ENCODE measurements at places on chromosomes 12 and 14.

GRCh38 chr14:56647493-56647892 lies 67.9 kb downstream of the TMEM260 start:
- no peak for DNase-seq

GRCh38 chr12:243381-243780 lies 19.3 kb downstream of the SLC6A13 start:
- no peak for DNase-seq

- DNase-seq: no peak
Observed at GRCh38 chr14:51774209-51774608, 86.2 kb upstream of the GNG2 start.

DNA sequence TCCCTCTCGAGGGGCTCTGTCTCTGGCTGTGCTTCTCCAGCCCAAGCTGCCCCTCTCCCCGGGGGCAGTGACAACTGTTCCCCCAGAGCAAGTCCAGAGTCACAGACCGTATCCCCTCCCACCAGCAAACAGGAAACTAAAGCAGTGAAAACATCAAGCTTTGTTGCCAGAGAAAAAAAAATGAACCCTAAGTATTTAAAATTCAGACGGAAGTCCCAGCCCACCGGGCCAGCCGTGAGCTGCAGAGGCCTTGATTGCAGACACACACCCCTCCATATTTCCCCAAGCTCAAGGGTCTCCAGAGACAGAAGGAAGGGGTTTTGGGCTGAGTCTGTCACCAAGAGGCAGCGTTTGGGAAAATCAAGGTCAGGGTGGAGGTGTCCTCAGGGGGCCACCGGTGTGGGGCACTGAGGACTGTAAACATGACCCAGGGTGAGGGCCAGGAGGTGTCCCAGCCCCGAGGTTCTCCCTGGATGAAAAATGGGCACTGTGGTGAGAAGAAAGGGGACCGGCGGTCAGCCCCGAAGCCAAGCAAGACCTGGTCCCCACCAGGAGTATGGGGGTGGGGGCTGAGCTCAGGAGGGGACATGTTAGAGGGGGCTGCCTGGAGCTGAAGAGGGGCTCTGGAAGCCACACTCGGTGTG lies 7.7 kb downstream of the PHETA1 start:
- DNase-seq: no peak

GRCh38 chr14:50744231-50744630 lies 76.1 kb upstream of the SAV1 start:
- DNase-seq: no peak

DNA sequence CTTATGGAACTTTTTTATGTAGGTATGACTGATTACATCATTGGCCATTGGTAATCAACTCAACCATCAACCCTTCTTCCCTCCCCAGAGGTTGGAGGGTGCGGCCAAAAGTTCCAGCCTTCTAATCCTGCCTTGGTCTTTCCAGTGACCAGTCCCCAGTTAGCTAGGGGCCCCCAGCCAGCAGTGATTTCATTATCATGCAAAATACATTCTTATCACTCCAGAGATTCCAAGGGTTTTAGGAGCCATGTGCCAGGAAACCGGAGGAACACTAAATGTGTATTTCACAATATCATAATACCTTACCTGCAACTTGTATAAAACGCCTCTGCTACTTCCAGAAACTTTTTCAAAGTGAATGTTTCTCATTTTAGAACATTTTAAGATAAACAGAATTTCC lies 181.5 kb upstream of the PELI2 start:
- no peak for DNase-seq

GRCh38 chr12:30357766-30358490 lies 337.7 kb downstream of the IPO8 start:
- no peak for DNase-seq

- peak; percentile 77 for DNase-seq
Observed at GRCh38 chr12:120439646-120440247, 1.8 kb downstream of the COX6A1 start.

- DNase-seq: no peak
Observed at GRCh38 chr14:63039866-63040265, 5.4 kb downstream of the KCNH5 start.

DNA sequence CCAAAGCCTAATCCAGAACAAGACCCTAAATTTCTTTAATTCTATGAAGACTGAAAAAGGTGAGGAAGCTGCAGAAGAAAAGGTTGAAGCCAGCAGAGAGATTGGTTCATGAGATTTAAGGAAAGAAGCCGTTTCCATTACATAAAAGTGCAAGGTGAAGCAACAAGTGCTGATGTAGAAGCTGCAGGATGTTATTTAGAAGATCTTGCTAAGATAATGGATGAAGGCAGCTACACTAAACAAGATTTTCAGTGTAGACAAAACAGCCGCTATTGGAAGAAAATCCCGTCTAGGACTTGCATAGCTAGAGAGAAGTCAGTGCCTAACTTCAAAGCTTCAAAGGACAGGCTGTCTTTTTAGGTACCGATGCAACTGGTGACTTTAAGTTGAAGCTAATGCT lies 65.4 kb upstream of the AMIGO2 start:
- no peak for DNase-seq

GRCh38 chr12:108664338-108665258 lies 30.9 kb upstream of the SELPLG start:
- peak; percentile 93 for DNase-seq

- DNase-seq: peak; percentile 34
Observed at GRCh38 chr12:10331642-10332239, 24.1 kb downstream of the KLRD1 start.

DNA sequence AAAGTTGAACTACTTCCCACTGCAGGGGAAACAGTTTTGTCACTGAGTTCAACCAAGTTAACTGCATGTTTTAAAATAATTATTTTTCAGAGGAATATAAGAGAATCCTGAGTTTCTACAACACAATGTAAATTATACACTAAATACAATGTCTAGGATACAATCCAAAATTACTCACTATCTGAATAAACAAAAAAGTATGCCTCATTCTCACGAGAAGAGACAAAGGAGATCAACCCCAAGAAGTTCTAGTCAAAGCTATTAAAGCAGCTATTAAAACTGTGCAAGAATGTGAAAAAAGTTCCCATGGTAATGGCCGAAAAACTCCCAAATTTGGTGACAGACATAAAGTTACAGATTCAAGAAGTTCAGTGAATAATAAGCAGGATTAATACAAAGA lies 8.8 kb upstream of the KCNK13 start:
- no peak for DNase-seq

- DNase-seq: no peak
Observed at GRCh38 chr12:113805673-113806072, 160.5 kb downstream of the RBM19 start.

GRCh38 chr14:63512861-63513260 lies 30.3 kb downstream of the PPP2R5E start:
- no peak for DNase-seq

DNA sequence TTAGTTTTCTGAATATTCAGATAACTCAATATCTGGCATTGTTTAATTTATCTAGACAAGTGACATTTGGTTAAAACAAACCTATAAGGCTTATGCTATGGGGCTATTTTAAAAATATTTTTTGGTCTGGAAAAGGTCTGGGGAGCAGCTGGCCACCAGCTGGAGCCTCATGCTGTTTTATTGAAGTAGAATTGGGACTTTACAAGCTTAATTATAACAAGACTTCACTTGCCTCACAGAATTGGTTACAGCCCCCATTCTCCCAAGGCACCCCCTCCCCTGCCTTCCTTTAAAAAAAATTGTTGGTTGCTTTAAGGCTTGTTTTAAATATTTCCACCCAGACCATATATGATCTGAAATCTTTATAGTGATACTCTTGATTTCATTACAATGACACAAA lies 453.9 kb downstream of the ADAMTS20 start:
- no peak for DNase-seq

DNA sequence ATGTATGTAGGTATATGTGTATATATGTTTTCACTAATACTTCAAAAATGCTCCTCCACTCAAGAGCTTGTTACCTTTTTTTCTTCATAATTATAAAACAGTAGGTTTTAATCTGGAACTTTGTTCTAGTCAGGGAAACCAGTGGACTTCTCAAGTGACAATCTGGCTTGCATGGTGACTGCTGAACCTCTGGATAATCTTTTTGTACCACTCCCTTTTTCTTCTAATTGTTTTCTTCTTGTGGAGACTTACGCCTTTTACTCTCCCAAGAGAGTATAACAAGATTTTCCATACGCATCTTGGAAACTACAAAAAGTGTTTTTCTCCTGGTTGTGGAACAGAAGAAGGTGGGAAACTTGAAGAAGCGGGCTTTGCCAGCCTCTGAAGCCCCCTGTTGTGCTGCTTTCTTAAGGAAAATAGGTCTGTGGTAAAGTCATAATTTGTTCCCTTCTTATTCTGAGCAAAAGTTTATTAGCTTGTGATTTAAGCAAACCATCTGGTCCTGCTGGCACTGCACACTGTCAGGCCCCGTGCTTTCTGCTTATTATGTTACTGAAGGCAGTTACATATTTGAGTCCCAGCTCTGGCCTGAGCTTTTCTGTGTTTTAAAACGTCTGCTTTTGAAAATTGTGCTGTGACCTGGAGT lies 291.8 kb downstream of the ERC1 start:
- DNase-seq: no peak

- no peak for DNase-seq
Observed at GRCh38 chr12:104505095-104505818, 48.5 kb downstream of the CHST11 start.

DNA sequence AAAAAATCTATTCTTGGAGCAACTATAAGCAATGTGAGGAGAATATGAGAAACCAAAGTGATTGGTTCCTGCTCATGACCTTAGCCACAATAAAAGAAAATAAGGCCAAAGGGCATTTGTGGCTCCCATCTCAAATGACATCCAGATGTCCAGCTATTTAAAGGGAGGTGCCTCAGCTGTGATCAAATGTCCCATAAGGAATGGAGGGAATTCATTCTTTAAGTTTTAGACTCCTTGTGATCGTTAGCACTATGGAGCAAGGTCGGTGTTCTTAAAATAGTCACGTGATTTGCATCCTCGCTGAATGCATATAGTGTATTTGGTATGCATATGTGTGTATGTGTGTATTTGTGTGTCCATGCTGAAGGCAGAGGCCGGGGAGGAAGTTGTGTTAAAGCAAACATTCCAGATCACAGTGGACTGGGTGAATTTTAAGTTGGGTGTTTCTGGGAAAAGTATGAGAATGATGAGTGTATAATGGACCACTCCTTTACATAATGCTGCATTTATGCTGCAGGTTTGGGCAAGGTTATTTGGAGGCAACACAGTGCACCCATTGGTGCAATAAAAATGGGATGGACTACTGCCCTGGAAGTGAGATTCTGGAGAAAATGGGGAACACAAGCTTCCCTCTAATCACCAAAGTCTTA lies 5.6 kb upstream of the E2F7 start:
- DNase-seq: no peak

- DNase-seq: no peak
Observed at GRCh38 chr12:16325426-16325825, 22.0 kb upstream of the MGST1 start.

GRCh38 chr12:62834406-62834805 lies 100.5 kb downstream of the PPM1H start:
- no peak for DNase-seq

DNA sequence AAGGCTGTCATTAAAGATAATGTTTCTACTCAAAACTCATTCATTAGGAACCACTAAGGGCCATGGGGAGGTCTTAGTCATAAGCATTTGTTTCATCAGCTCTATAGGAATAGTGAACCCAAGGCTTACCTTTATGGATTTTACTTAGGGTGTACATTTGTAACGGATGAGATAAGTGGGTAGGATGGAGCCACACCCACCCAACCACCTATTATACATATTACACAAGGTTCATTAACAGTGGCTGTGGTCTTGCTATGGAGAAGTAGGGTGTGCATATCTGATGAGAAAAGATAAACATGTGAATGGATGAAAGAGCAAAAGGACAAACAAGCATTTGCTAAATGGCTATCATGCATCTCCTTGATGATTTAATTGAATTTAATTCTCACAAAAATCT lies 39.6 kb upstream of the ITPR2 start:
- no peak for DNase-seq

GRCh38 chr12:119673634-119674033 lies 5.7 kb downstream of the PRKAB1 start:
- DNase-seq: no peak

GRCh38 chr12:96989916-96990315 lies 82.9 kb downstream of the NEDD1 start:
- no peak for DNase-seq

DNA sequence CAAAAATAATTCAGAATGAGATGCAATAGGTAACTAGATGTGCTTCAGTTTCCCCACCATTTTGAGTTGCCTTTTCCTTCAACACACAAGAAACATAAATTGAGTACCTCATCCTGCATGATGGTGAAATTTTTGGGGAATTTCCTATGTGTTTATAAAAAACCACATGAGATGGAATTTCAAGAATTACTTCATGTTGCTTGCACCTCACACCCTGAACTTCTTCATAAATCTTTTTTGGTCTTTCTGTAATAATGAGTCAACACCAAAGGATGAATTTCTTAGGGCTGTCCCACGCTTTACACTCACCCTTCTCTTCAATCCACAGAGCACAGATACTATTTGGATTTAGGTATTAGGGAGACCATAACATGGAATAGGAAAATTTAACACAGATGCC lies 22.6 kb upstream of the LUM start:
- DNase-seq: no peak

DNA sequence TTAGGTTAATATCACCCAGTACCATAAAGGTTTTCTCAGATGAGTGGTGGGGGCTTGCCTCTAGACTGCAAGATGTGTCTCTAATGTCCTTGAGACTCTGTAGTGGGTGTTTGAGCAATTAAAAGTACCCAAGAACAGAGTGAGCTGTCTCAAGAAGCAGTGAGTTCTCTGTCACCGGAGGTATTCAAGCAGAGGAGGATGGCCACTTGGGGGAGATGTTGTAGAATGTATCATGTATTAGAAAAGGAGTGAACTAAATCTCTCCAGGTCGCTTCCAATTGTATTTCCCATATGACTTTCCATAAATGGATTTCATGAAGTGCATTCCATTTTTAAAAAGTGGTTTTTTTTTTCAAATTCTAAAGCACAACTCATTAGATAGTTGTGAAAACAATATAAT lies 35.0 kb downstream of the SLC17A8 start:
- DNase-seq: no peak

GRCh38 chr12:109578330-109578927 lies 4.8 kb downstream of the MVK start:
- DNase-seq: no peak

DNA sequence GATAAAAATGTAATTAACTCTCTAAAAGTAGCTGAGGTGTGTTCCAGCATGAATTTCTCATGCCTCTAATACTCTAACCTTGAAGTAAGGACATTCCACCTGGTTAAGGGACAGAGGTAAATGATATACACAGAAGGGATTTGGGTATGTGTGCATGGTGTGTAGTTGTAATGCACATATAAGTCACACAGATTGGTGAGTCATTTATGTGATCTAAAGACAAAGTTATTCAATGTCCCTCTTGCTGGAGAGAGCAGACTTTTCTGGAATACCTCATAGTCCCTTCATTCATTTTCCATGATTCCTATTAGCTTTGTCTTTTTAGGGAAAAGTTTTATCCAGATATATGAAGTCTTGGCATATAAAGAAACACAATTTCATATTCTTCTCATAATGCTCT lies 234.9 kb downstream of the SNAPC1 start:
- no peak for DNase-seq

Data from CD4-positive, alpha-beta T cell treated with Interleukin-15 for 4 hours (primary cell).